ENCODE measurements at places on chromosomes 3 and 15.

GRCh38 chr15:69474846-69475455 is 22.3 kb downstream of the RPLP1 start:
- DNase-seq = no peak

DNA sequence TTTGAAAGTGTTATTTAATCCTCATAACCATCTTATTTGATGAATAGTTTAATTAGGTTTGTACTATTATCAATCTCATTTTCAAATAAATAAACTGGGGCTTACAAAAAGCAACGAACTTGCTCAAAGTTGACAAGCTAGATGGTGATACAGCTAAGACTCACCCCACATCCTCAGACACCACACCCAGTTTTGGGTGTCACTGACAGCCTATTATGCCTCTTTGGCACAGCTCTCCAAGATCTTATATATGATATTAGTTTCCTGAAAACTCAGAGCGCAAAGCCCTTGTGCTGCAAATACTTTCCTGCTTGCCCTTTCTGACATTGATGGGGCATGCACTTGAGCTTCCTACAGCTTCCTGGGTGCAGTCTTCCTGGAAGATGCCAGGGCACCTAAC is 223.4 kb upstream of the GADL1 start:
- DNase-seq = no peak

DNA sequence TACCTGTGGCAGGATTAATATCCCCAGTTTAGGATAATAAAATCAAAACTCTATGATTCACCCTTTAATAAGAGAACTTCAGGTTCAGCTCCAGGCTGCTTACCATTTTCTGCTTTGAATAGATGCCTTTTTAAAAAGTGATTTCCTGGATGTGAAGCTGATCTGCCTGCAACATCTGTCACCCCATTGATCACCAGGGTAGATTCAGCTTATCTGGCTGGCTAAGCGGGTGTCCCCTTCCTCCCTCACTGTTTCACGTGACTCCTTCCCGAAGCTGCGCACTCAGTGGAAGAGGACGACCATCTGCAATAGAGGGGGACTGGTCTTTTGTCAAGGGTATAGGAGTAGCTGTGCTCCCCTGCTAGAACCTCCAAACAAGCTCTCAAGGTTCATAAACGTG is 128.1 kb downstream of the IL1RAP start:
- no peak for DNase-seq

DNA sequence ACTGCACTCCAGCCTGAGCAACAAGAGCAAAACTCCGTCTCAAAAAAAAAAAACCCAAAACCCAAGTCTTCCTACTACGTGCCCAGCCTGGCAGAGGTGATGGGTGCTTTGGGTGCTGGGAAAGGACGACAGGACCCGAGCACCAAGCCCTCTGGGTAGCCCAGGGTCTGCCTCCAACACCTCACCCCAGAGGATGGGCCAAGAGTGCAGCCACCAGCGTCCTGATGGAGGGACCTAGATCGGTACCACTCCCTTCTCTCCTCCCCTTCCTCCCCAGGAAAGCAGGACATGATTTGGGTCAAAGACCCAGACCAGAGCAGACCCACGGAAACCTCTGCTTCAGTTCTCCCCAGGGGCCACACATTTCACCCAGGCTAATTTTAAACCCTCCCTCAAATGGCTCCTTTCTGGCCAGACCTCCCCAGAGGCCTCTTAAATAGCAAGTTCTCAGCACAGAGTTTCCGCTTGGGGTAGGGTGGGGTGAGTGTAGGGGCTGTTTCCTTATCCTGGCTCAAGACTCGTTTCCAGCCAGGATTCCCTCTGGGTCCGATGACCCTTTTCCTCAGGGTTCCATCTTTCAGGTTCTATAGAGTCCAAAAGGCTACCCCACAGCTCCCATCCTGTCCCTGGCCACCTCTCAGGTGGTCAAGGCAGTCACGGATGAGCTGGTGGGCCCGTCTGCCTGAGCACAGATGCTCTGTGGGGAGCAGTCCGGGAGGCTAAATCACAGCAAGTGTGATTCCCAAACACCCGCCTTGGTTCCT is 20.5 kb downstream of the RBPMS2 start:
- DNase-seq = no peak

GRCh38 chr3:59777667-59778077 is 727.8 kb upstream of the CFAP20DC start:
- no peak for DNase-seq

GRCh38 chr15:47429376-47429775 is 287.9 kb upstream of the SEMA6D start:
- no peak for DNase-seq
